HCT116 (cell line): ENCODE measurements at places on chromosomes 2 and 18.
A peak's percentile ranks its signal among the peaks of the same experiment; 100 is the strongest.

DNA sequence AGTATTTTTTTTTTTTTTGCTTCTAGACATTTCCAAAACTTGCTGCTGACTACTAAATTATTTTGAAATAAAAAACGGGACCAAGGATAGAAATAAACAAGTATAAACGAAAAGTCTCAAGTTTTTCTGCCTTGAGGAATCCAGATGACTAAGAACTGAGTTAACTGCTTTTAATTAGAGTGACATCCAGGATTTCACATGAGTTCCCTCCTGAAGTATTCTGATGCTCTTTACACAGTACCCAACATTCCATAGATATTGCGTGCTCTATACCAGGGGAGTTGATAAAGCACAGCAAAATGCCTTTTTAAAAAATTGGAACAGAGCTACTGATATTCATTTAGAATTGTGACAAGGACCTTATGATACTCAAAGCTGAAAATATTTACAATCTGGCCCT lies 618.0 kb downstream of the CCDC85A start:
- no peak overlapping the region for H3K4me3 ChIP-seq
- H3K36me3 ChIP-seq, result no peaks in the 10 kb centered on the region
- DNase-seq, result no peak
- H3K4me1 ChIP-seq, result no peaks in the 10 kb centered on the region
- no peak overlapping the region for H3K27ac ChIP-seq
- no peaks in the 10 kb centered on the region for H3K27me3 ChIP-seq

DNA sequence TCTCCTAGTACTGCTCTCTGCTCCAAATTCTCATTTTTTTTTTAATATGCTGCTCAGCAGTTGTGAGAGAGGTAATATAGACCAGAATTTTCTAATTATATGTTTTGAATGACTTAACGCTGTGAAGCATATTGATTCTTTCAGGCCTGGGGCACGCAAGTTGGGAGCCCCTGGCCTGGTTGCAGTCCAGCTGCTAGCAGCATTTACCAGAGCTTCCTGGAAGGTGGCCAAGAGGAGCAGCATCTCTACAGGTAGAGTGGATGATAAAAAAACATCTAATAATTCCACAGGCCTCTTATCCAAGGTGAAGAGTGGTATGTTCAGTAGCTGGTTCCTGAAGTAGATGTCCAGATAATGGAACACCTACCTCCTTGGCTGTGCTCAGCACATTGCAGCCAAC lies 7.3 kb upstream of the UGP2 start:
- H3K4me1 ChIP-seq, result no peaks in the 10 kb centered on the region
- H3K4me3 ChIP-seq, result no peak overlapping the region
- H3K27me3 ChIP-seq, result no peaks in the 10 kb centered on the region
- H3K27ac ChIP-seq, result no peak overlapping the region

- H3K27ac ChIP-seq, result no peak overlapping the region
- no peak overlapping the region for H3K4me3 ChIP-seq
- no peaks in the 10 kb centered on the region for H3K27me3 ChIP-seq
- no peak for DNase-seq
These were observed 73.4 kb upstream of the SMAD7 start for GRCh38 chr18:49023938-49024803.

- no peak overlapping the region for H3K27ac ChIP-seq
- no peaks in the 10 kb centered on the region for H3K36me3 ChIP-seq
- no peak for DNase-seq
These were observed 162.9 kb downstream of the NAPG start for GRCh38 chr18:10688766-10689165.

DNA sequence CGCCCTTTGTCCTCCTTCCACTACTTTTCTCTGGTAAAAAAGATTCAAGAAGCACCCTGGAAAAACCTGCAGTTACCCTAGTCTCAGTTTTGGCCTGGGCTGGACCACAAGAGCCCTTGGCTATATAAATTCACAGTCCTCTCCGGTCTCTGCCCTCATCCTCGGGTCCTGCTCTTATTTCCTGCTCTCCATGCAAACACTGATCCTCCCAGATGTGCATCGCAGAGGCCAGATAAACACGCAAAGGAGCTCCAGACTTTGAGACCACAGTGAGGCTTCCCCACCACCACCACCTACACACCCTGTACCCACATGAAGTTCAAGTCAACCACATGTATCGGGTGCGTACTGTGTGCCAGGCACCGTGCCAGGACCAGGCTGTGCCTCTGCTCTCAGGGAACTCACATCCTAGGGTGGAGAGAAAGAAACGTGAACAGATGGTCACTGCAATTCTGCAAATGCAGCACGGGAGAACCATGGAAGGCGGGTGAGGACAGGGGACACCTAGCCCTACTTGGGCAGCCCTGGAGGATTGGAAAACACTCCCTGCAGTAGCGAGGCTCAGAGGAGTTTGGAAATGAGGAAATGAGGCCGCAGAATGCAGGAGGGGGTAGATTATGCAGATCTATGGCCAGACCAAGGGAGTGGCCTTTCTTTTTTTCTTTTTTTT lies 7.4 kb downstream of the CTDSP1 start:
- peak overlapping the region; percentile 61 for H3K4me3 ChIP-seq
- no peaks in the 10 kb centered on the region for H3K27me3 ChIP-seq
- no peak for DNase-seq
- peaks cover 12% of the 10 kb centered on the region for H3K36me3 ChIP-seq

GRCh38 chr2:134711692-134712091 lies 7.1 kb downstream of the TMEM163 start:
- no peak overlapping the region for H3K4me3 ChIP-seq
- no peaks in the 10 kb centered on the region for H3K4me1 ChIP-seq
- no peaks in the 10 kb centered on the region for H3K36me3 ChIP-seq
- no peak overlapping the region for H3K27ac ChIP-seq
- no peak for DNase-seq
- peaks cover 23% of the 10 kb centered on the region for H3K27me3 ChIP-seq

DNA sequence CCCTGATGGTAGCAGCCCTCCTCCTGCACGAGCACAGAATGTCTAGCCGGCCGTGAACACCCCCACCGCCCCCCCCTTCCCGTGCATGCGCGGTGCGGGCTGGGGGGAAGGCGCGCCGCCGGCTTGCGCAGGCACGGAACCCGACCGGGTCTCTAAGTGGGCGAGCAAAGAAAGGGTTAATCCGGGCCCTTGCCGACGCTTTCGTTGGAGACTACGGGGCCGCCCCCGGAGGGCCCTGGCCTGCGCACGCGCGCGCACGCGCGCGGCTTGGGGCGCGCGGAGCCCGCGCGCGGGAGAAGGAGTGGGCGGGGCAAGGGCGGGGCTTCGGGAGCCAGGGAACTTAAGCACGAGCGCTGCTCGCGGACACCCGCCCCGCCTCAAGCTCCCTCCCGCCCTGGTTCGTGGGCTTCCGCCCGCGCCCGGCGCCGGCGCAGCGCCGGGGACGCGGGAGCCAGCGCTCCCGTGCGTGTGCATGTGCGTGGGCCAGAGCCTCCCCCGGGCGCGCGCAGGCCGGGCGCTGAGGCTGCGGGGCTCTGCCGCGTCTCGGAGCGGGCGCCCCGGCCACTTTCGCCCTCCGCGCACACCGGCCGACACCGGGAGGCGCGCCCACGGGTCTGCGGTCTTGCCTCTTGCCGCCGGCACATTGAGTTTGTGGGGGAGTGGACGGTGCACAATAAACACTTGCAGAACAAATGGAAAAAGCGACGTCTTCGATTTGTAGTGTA lies 617 bp upstream of the ZBTB14 start:
- peaks cover 15% of the 10 kb centered on the region for H3K4me1 ChIP-seq
- H3K27me3 ChIP-seq, result peaks cover 5% of the 10 kb centered on the region; the same call in 1 of the 2 replicates
- peak overlapping the region; percentile 98 for H3K27ac ChIP-seq
- H3K4me3 ChIP-seq, result peak overlapping the region; percentile 50
